Activated CD8-positive, alpha-beta memory T cell treated with anti-CD3 and anti-CD28 coated beads for 4 hours (primary cell): ENCODE measurements at places on chromosomes 4 and X.

- no peak for DNase-seq
Measured at GRCh38 chr4:40144716-40145115, 52.1 kb upstream of the RHOH start.

- DNase-seq = no peak
Measured at GRCh38 chr4:189206953-189207352, 733.7 kb upstream of the FRG1 start.

DNA sequence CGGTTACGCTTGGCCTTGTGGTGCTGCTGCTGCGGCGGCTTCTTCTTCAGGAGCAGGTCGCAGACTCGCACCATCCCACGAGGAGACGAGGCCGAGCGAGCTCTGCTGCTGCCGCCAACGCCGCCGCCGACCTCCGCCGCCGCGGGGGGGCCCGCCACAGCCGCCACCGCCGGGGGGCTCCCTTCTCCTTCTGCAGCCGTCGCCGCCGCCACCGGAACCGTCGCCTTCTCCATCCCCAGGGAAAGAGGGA lies 237 bp downstream of the ANKRD17 start:
- no peak for DNase-seq

DNA sequence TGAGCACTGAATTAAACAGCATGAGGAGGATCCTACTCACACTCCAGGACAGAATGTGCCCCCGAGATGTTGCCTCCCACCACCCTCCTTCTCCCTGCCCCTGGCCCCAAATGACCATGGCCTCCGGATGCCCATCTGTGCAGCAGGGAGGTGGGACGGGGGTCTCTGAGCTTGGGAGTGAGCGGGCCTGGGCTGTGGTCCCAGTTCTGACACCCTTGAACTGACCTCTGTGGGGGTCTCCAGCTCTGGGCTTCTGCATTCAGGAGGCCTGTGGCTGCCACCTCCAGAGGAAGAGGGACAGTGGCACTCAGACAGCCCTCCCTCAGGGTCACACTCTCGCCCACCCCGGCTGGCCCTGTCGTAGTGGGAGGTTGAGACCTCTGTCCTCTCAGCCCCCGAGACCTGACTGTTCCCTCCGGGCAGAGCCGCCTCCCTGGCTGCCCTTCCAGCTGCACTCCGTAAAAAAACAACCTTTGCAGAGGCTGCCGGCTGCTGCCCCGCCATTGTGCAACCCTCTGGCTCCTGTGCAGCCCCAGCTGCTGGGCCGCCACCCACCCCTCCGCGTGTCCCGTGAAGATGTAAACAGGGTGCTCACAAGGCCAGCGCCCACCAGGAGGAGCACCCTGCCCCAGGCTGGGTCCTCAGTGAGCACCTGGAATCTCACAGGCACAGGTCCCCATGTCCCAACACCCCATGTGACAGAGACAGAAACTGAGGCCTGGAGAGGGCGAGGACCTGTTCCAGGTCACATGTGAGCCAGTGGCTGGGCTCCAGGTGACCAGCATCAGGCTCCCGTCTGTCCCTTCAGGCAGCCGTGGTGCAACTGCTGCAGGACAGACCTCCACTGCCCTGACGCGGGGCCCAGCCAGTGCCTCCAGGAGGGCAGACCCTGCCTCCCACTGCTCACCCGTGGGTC lies 39.6 kb downstream of the HTRA3 start:
- DNase-seq = no peak

- no peak for DNase-seq
Measured at GRCh38 chrX:287670-288069, 6.5 kb downstream of the PLCXD1 start.

GRCh38 chr4:48275247-48275646 lies 5.6 kb upstream of the TEC start:
- DNase-seq = no peak

DNA sequence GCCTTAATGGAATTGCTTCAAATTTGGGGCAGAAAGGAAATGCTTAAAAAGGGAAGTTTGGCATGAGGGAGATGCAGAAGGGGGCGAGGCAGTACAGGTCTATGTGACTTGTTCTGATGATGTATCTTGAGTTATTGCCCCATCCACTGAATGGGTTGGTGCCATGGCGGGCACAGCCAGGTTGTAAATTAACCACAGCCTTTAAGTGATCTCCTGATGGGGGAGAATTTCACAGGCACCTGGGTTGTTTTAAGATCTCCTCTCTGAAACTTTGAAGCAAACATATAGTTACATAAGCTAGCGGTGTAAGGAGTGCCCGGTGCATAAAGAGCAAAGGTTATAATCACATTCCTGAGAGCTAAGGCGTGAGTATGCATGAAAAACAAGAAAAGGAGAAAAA lies 37.0 kb downstream of the NPY5R start:
- DNase-seq = no peak

GRCh38 chr4:121696170-121696580 lies 605 bp downstream of the ANXA5 start:
- peak; percentile 29 for DNase-seq

DNA sequence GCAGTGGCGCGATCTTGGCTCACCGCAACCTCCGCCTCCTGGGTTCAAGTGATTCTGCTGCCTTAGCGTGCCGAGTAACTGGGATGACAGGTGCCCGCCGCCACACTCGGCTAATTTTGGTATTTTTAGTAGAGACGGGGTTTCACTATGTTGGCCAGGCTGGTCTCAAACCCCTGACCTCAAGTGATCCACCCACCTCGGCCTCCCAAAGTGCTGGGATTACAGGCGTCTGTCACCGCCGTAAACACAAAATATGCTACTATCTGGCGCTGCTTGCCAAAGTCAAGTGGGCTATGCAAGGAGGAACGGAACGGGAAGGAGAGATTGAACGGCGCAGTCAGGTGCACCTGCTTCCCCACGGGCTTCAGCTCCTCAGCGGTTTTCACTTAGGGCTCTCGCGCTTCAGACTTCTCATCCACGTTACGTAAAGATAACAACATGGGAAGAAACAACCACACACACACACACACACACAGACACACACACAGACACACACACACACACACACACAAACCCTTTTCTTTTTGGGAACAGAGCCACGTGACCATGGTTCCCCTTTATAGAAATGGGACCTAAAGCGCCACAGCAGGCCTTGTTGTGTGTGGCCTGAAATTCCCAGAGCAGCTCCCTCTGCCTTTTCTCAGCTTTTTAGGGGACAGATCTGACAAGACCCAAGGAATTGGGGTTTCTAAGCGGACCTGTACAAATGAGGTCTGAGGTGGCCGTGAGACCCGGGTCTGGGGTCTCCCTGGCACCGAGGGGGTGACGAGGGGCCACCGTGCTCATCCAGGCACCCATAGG lies 1.5 kb downstream of the P2RY8 start:
- DNase-seq = no peak

DNA sequence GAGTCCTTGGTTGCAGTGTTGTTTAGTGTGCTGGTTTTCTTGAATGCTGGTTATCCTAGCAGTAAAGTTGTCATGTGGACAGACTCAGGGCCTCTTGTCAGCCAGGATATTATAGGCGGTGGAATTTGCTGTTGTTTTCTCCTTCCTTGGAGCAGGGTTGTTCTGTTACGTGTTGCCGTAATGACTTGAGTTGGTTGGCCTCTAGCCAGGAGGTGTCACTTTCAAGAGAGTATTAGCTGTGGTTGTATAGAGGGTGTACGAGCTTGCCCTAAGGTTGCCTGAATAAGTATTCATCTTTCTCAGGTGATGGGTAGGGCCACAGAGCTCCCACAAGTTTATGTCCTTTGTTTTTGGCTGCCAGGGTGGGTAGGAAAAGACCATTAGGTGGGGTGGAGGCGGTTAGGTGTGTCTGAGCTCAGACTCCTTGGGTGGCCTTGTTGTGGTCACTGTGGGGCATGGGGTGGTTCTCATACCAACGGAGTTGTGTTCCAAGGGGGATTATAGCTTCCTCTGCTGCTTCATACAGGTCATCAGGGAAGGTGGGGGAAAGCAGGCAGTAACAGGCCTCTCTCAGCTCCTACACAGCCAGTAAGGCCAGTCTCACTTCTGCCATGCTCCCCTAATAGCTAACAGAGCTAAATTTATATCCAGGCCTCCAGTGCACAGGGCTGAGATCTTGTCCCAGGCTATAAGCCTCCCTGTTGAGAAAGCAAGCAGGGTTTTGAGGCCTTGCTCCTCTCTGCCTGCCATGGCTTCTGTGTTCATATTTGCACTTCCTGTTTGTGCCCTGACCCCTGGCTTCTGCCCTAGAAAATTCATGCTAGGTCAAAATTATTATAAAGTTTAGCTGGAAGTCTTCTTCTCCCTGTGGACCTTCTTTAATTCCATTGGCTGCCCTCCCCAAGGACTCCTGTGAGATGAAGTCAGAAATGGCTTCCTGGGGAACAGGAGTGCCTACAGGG lies 594.7 kb downstream of the RAPGEF2 start:
- no peak for DNase-seq

- no peak for DNase-seq
Measured at GRCh38 chr4:25001509-25001908, 29.2 kb downstream of the LGI2 start.

DNA sequence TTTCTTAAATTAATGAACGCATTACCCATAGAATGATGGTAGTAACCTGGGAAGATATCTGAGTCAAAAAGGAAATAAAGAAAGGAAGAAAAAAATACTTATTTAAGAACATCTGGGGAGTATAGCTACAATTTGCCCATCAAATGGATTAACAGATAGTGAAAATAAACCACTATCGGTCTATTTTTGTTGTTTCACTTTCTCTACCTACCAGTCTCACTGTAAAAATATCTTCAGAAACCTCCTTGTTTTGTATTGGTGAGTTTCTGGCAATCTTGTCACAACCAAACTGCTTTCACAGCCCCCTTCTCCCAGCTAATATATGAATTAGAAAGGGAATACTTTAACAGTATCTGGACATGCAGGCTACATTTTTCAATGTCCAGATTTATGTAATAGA lies 783.5 kb downstream of the STPG2 start:
- no peak for DNase-seq

DNA sequence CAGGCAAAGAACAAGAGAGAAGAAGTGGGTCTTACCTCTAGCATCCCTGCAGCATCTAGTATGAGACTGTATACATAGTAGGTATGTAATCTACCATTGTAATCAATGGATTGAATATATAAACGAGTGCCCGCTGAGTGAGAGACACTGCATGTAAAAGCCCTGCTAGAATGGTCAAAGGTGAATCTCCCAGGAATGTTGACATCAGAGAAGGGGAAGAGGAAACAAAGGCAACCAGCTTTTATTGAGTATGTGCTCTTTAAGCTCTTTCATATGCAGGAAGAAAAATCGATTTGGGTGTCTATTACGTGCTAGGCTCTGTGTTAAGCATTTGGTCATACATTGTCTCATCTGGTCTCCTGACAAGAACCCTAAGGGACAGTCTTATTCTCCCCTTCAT lies 91.9 kb upstream of the KLHL13 start:
- DNase-seq = no peak

DNA sequence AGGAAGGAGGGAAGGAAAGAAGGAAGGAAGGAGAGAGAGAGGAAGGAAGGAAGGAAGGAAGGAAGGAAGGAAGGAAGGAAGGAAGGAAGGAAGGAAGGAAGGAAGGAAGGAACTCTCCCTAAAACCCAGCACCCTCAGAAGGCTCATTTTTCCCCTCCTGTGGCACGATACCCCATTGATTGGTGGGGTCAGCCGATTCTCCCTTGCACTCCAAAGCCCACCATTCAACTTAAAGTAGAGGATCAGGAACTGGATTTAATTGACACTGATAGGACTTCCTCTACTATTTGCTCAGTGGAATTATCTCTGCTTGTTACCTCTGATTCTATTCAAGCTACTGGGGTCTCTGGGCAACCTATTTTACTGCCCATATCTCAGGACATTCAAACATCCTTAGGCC lies 199.2 kb upstream of the MAOA start:
- no peak for DNase-seq

DNA sequence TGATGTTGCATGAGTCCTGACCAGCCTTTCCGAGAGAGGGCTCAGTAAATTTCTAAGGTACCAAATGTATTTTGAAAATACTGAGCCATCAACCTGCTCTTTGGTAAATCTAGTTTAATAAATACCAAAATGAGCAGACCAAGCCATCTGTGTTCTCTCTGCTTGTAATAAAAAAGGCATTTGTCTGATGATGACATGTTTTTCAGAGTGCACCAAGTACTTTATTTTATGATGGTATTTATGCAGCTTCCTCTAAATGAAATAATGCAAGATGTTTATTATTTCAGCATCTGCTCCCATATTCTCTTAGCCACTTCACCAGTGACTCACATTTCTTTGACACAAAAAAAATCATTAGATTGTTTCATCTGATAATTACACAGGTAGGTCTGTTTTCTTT lies 700.5 kb downstream of the TRIML1 start:
- no peak for DNase-seq

- DNase-seq = no peak
Measured at GRCh38 chr4:83297548-83298260, 13.1 kb upstream of the COQ2 start.

DNA sequence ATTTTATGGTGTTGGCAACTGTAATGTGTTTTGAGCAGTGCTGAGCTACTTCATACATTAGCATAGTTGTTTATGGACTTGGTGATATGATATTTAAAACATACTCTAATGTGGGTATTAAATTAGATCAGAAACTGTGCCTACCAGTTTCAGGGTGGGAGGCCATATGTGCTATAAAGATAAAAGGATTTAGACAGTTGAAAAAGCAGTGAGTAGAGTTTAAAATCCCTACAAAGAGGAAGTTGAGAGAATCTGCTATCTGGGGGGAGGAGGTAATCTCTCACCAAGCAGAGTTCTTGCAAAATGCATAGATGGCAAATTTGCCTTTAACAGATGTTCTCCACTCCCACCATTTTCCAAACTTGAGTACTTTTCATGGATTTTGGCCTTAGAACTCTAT lies 154.5 kb downstream of the SPOCK3 start:
- DNase-seq = no peak

- DNase-seq = no peak
Measured at GRCh38 chrX:151287954-151288353, 109.1 kb upstream of the VMA21 start.

DNA sequence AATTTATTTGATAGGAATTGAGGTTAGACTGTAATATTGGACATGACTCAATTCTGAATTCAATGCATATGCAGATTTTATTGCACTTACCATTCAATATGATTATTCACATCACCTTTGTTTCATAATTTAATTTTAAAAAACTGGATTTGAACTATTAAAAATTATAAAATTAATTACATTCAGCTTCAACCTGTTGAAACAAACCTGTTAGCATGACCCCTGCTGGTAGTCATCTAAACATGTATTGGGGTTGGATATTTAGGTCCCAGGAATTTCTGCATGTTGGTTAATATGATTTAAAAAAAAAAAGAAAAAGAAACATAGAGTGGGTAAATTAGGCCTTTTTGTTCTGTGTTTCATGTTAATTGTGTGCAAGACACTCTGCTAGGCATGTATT lies 85.9 kb downstream of the ARSJ start:
- no peak for DNase-seq

GRCh38 chrX:134600714-134601113 lies 57.6 kb downstream of the PLAC1 start:
- no peak for DNase-seq
